Vagina (tissue), 2 donors: ENCODE measurements at places on chromosomes 6 and 20. TPM values are rescaled to one million over a fixed set of nuclear protein-coding genes. Genes with fewer than 3 reads are reported as not detected.

The CLDN20 gene
- total RNA-seq, result not detected

DNA sequence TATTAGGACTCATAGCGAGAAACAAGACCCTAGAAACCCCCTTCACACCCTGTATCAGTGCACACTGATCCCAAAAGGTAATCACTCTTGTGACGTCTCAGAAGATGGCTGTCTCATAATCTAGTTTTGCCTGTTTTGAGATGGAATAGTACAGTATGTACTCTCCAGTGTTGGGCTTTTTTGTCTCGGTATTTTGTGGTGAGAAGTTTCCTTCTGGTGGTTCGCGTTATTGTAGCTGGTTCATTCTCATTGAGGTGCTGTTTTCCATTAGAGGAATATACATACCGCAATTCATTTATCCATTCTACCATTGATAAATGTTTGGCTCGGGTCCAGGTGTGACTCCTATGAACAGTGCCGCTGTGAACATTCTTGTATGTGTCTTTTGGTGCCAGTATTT, 27.9 kb upstream of the MAP3K4 start:
- no peak overlapping the region for H3K27ac ChIP-seq
- H3K4me3 ChIP-seq, result no peak overlapping the region
- no peaks in the 10 kb centered on the region for H3K36me3 ChIP-seq
- no peak for DNase-seq
- H3K27me3 ChIP-seq, result no peaks in the 10 kb centered on the region

GRCh38 chr20:52751571-52751970, 220.6 kb upstream of the TSHZ2 start:
- H3K4me3 ChIP-seq, result no peak overlapping the region
- H3K4me1 ChIP-seq, result no peaks in the 10 kb centered on the region
- H3K36me3 ChIP-seq, result no peaks in the 10 kb centered on the region
- H3K27ac ChIP-seq, result no peak overlapping the region
- DNase-seq, result no peak

GRCh38 chr20:47113362-47114109, 218.9 kb downstream of the EYA2 start:
- no peak for DNase-seq
- no peaks in the 10 kb centered on the region for H3K27me3 ChIP-seq
- H3K36me3 ChIP-seq, result no peaks in the 10 kb centered on the region
- no peaks in the 10 kb centered on the region for H3K4me1 ChIP-seq
- H3K27ac ChIP-seq, result no peak overlapping the region

DNA sequence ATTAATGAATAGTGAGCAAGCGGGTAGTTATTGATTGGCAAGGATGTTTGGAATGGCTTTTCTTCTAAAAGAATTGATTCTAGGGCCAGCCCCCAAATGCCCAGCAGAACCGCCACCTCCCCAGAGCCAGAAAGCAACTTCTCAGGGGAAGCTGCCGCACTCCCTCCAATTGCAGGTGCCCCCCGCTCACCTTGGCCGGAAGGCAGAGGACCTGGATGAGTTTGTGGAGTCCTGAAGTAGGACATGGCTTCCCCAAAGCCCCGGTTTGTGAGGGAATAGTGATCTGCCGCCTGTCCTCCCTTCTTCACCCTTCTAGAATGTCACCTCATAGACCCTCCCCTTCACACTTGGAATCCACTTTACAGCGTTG, at the start of gene SPATA25:
Gene SPATA25 (minus strand): TSS at position 277 of the 370 bp plus-strand sequence. CDS start 32 bp downstream, at position 245.
- no peak within 1 kb of the TSS for H3K4me3 ChIP-seq
- H3K36me3 ChIP-seq, result no peaks in the 10 kb centered on the region
- no peak within 1 kb of the TSS for H3K27ac ChIP-seq
- DNase-seq, result no peak

DNA sequence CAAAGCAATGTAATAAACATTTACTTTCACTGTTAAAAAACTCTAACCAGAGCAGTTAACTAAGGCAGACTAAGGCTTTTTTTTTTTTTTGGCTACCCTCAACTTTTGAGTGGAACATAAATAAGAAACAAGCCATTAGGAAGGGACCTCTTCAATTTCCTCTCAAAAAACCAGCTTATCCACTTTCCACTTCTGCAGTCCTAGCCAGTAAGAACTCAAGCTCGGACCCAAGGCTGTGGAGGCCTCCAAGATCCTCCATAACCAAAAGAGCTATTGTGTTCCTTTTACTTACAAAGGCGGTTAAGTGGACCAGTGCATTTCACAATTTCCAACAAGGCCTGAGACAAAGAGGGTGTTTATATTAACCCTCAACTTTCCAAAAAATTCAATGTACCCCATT, 5.3 kb downstream of the KCNK5 start:
- H3K27me3 ChIP-seq, result no peaks in the 10 kb centered on the region
- H3K4me3 ChIP-seq, result no peak overlapping the region
- peaks cover 5% of the 10 kb centered on the region for H3K4me1 ChIP-seq
- H3K27ac ChIP-seq, result no peak overlapping the region
- DNase-seq, result no peak

DNA sequence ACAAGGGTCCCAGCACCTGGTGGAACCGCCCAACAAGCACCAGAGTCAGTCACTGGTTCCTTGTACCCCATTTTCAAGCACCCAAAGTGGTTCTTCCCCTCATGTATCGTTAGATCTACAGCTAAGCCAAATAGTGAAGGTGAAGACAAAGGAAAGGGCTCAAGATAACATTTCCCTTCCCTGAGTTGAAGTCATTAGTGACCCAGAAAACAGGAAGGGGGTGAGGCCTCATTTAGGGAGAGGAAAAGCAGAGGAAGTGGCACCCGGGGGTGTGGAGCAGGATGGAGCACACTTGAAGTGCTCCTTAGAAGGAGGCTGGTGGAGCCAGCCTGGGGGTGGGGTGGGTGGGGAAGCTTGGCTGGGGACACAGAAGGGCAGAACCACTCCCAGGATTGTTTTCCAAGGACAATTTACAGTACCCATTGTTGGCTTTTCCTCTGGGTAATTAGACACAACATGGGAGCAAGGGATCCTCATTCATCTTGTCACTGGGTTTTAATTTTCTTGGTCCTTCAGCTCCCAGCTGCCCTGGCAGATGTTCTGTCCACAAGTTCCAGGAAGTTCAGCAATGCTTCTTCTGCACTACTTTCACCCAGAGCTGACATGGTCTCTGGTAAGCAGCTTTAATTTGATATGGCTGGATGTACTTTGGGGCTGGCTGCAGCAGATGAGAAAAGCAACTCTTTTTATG, 73.3 kb upstream of the CD93 start:
- peaks cover 63% of the 10 kb centered on the region for H3K4me1 ChIP-seq
- H3K27ac ChIP-seq, result peak overlapping the region; percentile 40
- no peak overlapping the region for H3K4me3 ChIP-seq
- DNase-seq, result no peak
- H3K36me3 ChIP-seq, result no peaks in the 10 kb centered on the region
- no peaks in the 10 kb centered on the region for H3K27me3 ChIP-seq

DNA sequence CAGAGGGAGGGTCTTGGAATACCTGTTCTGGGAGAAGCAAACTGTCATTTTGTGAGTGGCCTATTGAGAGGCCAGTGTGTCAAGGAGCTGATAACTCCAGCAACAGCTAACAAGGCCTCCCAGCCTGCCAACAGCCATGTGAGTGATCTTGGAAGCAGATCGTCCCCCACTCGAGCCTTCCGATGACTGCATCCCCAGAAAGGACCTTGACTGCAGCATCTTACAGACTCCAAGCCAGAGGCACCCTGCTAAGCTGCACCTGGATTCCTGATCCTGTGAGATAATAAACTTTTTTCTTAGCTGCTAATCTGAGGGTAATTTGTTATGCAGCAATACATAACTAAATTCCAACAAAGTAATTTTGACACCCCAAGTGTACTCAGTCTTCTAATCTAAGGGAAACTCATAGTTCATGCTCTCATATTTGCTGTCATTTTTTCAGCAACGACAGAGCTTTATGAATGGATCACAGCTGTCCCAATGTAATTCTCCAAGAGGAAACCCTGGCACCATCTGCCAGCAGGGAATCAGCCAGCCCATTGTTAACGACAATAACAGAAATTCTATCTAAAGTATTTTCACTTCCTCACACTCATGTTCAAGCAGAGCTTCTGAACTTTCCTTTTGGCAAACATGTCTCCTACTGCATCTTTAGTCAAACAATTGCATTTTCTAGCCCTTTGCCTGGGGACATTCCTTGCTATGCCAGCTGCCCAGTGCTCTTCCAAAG, 470.2 kb upstream of the BTBD3 start:
- no peak overlapping the region for H3K4me3 ChIP-seq
- no peak for DNase-seq
- no peaks in the 10 kb centered on the region for H3K27me3 ChIP-seq
- peaks cover 12% of the 10 kb centered on the region for H3K4me1 ChIP-seq
- H3K36me3 ChIP-seq, result no peaks in the 10 kb centered on the region
